Spinal cord (tissue), 10 donors: ENCODE measurements at places on chromosomes 2 and 18. TPM values are rescaled to one million over a fixed set of nuclear protein-coding genes. Genes with fewer than 3 reads are reported as not detected.

The ARL6IP6 gene
- polyA plus RNA-seq = 59.5 TPM

The C18orf32 gene
- polyA plus RNA-seq = 110 TPM

The GRB14 gene
- polyA plus RNA-seq = 31.5 TPM

The PPM1B gene
- polyA plus RNA-seq = 80.0 TPM

The DAPL1 gene
- polyA plus RNA-seq = 1.1 TPM

The CENPA gene
- polyA plus RNA-seq = 5.2 TPM

The CPO gene
- 0.53 TPM for polyA plus RNA-seq

The TRIM54 gene
- 1.3 TPM for polyA plus RNA-seq

The PAX8 gene
- 42.7 TPM for polyA plus RNA-seq
